K562 (cell line): ENCODE measurements at places on chromosomes 7 and 10. TPM values are rescaled to one million over a fixed set of nuclear protein-coding genes. Genes with fewer than 3 reads are reported as not detected.

CADPS2 gene
- 0.04 and 0.18 TPM in 2 replicates for total RNA-seq

DNA sequence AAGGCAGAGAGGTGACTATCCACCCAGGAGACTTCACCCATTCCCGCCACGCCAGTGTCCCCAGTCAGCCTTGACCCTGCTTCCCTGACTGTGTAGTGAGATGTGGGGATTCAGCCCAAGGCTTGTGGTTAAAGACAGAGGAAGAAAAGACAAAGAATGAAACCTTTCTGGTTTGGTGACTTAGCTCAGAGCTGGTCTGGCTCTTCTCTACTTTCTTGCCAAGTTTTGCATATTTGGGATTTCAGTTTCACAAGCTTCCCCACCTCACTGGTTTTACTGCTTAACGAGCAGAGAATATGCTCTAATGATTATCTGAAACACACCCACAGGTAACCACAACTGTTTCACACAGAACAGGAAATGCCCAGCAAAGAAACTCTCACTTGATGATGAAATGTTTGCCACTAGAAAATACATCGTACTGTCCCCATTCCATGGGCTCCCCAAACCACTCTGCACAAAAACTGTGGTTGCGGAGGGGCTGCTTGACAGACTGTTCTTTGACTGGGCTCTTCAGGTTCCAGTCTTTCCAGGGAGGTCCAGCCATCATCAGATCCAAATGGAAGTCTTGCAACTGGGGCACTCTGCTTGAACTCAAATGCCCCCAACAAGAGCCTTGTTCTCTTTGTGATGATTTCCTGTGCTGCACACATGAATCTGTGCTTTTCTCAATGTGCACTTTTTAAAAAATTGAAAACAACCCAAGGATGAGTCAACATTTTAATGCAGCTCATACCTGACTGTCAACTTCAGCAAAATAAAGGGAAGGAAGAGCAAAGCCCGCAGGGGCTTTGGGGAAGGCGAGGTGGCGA, 95.5 kb downstream of the CTBP2 start:
- H3K27ac ChIP-seq = no peak overlapping the region
- H3K4me3 ChIP-seq = no peak overlapping the region
- peaks cover 23% of the 10 kb centered on the region; the same call in 1 of the 3 replicates for H3K36me3 ChIP-seq
- no peaks in the 10 kb centered on the region for H3K4me1 ChIP-seq
- no peaks in the 10 kb centered on the region for H3K27me3 ChIP-seq
- no peak for DNase-seq

- DNase-seq = no peak
- H3K27me3 ChIP-seq = no peaks in the 10 kb centered on the region
- H3K4me3 ChIP-seq = no peak overlapping the region
- peaks cover 12% of the 10 kb centered on the region for H3K4me1 ChIP-seq
- H3K36me3 ChIP-seq = no peaks in the 10 kb centered on the region; the same call in 2 of the 3 replicates
Observed at GRCh38 chr10:59878289-59878688, 28.1 kb downstream of the CCDC6 start.

GRCh38 chr7:539731-540411, 20.2 kb upstream of the PDGFA start:
- no peak overlapping the region for H3K27ac ChIP-seq
- H3K36me3 ChIP-seq = no peaks in the 10 kb centered on the region
- no peak overlapping the region for H3K4me3 ChIP-seq
- 0 out of 2 replicates have a peak, but pooled peaks cover 1% of the 10 kb centered on the region for H3K27me3 ChIP-seq
- H3K4me1 ChIP-seq = peaks cover 56% of the 10 kb centered on the region

RAB19 gene
- total RNA-seq = 0.31 TPM in 1 of 2 replicates, not detected in the other

MGAM2 gene
- 0.02 TPM in 1 of 2 replicates, not detected in the other for total RNA-seq

CHST3 gene
- total RNA-seq = 0.38 and 0.42 TPM in 2 replicates

- H3K36me3 ChIP-seq = peaks cover 47% of the 10 kb centered on the region
- H3K4me3 ChIP-seq = no peak overlapping the region
- H3K27me3 ChIP-seq = no peaks in the 10 kb centered on the region
- H3K4me1 ChIP-seq = peaks cover 41% of the 10 kb centered on the region
- no peak for DNase-seq
Observed at GRCh38 chr7:16661924-16662323, 15.9 kb downstream of the BZW2 start.

DNA sequence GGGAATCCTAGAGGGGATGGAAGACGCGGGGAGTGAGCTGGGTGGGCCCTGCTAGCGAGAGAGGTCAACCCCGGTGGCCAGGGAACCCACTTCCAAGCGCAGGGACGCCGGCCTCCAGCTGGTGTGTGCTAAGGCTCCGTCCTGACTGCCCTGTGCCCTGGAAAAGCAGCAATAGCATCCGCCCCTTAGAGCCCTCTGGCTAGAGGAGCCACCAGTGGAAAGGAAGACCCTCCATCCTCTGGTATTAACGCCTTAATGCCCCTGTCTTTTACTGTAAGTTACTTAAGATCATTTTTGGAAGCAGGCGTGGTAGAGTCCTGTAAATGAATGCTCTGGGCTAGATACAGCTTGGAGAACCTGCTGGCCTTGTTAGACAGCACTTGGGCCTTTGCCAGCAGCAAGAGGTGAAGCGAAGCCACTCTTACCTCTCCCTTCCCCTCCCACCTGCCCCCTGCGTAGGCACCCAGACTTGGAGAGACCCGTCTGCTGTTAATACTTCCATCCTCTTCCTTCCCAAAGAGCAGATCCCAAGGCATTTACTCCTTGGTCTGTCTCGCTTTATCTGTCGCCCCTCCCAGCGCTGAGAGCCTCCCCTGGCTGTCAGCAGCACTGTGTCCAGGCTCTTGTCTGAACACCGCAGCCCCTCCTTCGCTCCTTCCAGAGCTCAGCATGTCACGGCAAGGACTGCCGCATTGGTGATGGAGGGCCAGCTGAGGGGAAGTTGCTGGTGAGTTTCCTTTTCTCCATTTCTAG, 4.6 kb downstream of the REPIN1 start:
- H3K4me3 ChIP-seq = no peak overlapping the region
- peaks cover 47% of the 10 kb centered on the region for H3K4me1 ChIP-seq
- no peaks in the 10 kb centered on the region for H3K27me3 ChIP-seq
- DNase-seq = no peak

GRCh38 chr7:135333200-135333599, 99.6 kb downstream of the STRA8 start:
- no peak overlapping the region for H3K4me3 ChIP-seq
- H3K27me3 ChIP-seq = peaks cover 11% of the 10 kb centered on the region; the same call in 2 of the 3 replicates
- H3K27ac ChIP-seq = no peak overlapping the region

DNA sequence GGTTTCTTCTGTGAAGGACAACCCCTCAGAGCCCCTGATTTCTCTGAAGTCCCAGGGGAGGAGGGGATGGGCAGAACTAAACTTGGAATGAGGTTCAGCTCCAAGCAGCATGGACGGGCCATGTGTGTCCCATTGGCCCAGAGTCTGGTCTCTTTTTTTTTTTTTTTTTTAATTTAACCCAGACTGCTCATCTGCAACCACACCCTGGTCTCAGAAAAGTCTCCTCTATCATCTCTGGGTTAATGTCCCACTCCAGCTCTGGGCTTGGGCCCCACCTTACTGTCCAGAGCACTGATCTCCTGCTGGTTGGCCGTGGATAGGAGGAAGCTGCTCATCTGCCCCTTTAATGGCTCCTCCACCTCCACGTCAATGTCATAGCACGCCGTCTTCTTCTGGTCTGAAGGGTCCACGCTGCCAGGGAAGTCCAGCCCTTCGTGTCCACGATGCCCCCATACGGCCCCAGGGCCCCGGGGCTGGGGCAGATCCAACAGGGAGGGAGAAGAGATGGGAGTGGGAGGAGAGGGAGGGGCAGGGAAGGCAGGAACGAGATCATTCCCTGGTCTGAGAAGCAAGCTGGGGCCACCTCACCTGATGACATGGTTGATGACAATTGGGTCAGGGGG, 7.7 kb downstream of the CHPF2 start:
- H3K36me3 ChIP-seq = peaks cover 32% of the 10 kb centered on the region; the same call in 2 of the 3 replicates
- no peak overlapping the region for H3K27ac ChIP-seq
- peaks cover 38% of the 10 kb centered on the region for H3K4me1 ChIP-seq
- peaks cover 7% of the 10 kb centered on the region; the same call in 1 of the 2 replicates for H3K27me3 ChIP-seq
- no peak for DNase-seq

- DNase-seq = peak; percentile 55
- H3K27ac ChIP-seq = no peak within 1 kb of the TSS
- H3K27me3 ChIP-seq = peaks cover 40% of the 10 kb centered on the region
- no peaks in the 10 kb centered on the region for H3K36me3 ChIP-seq
- H3K4me3 ChIP-seq = no peak within 1 kb of the TSS
- H3K4me1 ChIP-seq = peaks cover 13% of the 10 kb centered on the region; the same call in 1 of the 2 replicates
Observed at GRCh38 chr7:27199849-27200760, at the start of gene HOXA13. TSS of gene HOXA13 (minus strand) at chr7:27200091. CDS start at chr7:27200077, 14 bp downstream.

DNA sequence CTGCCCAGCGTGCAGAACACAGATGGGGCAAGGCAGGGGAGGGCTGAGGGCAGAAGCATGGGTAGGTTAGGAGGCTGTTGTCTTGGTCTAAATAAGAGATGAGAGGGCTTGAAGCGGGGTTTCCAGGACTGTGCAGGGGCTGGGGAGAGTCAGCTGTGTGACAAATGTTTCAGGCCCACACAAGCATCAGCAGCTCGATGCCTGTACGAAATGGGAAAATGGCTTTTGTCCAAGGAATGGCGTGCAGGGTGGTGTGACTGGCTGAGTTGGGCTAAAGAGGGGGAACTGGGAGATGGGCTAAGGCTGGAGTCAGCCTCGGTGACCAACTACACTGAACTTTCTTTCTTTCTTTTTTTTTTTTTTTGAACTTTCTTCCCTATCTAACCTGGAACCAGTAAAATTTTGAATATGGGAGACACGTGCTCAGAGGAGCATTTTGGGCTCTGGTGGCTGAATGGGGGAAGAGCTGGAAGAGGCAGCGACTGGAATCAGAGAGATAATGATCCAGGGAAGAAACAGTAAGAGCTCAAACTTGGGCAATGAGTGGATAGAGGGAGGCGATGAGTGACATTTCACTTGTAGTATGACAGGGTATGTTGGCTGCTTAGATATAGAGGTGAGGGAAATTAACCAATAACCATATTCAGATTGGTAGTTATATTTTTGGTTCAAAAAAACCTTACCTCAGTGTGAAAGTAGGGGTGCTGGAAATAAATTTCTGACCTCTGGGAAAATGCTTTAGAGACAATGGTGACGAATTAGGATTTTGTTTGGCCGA, 10.2 kb upstream of the EPHA1 start:
- H3K27ac ChIP-seq = no peak overlapping the region
- no peak overlapping the region for H3K4me3 ChIP-seq
- H3K4me1 ChIP-seq = 0 out of 3 replicates have a peak, but pooled peaks cover 5% of the 10 kb centered on the region
- DNase-seq = peak; percentile 33
- H3K36me3 ChIP-seq = no peaks in the 10 kb centered on the region

GRCh38 chr10:12465385-12466136, 116.2 kb downstream of the CAMK1D start:
- no peaks in the 10 kb centered on the region for H3K36me3 ChIP-seq
- no peak overlapping the region for H3K4me3 ChIP-seq
- DNase-seq = no peak
- H3K27me3 ChIP-seq = peaks cover 4% of the 10 kb centered on the region

DNA sequence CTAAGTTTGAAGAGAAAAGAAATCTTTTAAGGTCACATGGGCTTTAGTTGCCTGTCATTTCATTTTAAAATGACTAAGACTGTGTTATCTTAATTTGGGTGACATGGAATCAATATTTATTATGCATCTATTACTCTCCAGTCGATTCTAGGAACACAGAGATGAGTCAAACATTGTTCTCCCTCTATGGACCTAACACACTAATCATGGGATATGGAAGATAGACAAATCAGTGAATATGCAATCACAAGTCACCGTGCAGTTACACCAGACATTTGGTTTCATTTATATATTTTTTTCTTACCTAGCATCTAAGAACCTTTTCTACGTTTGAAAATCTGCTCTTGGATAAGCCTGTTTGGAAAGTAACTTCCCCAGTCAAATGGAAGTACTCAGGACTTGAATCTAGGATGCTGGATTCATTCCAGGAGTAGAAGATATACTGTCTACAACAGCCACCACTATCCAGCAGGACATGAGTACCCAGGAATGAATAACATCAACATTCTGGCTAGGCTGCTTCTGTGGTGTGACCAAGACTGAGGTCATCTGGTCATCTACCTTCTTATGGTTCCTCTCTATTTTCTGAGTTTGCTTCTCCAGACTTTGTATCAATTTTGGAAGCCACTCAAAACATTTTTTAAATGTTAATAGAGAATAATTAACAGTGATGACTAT, 902.9 kb upstream of the LRRN3 start:
- no peaks in the 10 kb centered on the region for H3K36me3 ChIP-seq
- no peaks in the 10 kb centered on the region for H3K27me3 ChIP-seq
- no peak overlapping the region for H3K27ac ChIP-seq
- DNase-seq = no peak

OR2AE1 gene
- total RNA-seq = not detected in 2 replicates

- DNase-seq = no peak
- H3K4me1 ChIP-seq = no peaks in the 10 kb centered on the region
Observed at GRCh38 chr7:34260279-34260678, 354.9 kb downstream of the BMPER start.
